ENCODE measurements at places on chromosomes 7 and 10. TPM values are rescaled to one million over a fixed set of nuclear protein-coding genes. Genes with fewer than 3 reads are reported as not detected.

Gene AUTS2
- 40.8 TPM for total RNA-seq

DNA sequence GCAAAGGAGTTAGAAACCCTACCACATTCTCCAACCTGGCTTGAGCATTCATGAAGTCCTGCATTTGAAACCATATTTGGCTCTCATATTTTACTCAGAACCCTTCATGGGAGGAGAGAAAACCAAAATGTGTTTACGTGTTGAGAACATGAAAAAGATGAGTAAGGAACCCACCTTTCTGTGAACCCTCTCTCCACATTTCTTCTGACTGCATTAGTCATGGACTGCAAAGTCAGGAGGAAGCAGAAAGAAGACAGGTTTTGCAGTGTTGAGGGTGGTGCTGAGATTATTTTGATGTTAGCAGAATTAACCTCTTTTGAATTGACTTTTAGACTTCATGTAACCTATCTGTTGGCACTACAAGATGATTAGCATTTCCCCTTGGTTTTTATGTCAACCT, 4.9 kb downstream of the IFIT1B start:
- no peak for DNase-seq

Gene SPDYE9
- total RNA-seq = not detected

Gene C10orf67
- not detected for total RNA-seq

Gene UROS
- total RNA-seq = 65.7 TPM

DNA sequence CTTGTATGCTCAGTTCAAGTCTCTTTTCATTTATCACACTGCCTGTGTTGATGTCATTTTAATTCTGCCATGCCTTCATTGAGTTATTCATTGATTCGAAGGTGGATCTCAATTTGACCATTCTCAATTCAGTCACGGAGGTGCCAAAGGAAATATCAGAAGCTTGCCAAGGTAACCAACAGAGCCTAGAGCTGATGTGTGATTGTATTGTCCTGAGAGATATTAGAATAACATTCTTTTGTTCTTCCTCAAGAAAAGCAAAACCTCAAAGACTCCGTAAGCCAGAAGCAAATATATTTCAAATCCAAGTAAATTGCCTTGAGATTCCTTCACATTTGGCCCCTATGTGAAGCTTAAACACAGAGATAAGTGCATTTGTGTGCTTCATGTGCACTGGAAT, 345.3 kb downstream of the CXCL12 start:
- no peak for DNase-seq

DNA sequence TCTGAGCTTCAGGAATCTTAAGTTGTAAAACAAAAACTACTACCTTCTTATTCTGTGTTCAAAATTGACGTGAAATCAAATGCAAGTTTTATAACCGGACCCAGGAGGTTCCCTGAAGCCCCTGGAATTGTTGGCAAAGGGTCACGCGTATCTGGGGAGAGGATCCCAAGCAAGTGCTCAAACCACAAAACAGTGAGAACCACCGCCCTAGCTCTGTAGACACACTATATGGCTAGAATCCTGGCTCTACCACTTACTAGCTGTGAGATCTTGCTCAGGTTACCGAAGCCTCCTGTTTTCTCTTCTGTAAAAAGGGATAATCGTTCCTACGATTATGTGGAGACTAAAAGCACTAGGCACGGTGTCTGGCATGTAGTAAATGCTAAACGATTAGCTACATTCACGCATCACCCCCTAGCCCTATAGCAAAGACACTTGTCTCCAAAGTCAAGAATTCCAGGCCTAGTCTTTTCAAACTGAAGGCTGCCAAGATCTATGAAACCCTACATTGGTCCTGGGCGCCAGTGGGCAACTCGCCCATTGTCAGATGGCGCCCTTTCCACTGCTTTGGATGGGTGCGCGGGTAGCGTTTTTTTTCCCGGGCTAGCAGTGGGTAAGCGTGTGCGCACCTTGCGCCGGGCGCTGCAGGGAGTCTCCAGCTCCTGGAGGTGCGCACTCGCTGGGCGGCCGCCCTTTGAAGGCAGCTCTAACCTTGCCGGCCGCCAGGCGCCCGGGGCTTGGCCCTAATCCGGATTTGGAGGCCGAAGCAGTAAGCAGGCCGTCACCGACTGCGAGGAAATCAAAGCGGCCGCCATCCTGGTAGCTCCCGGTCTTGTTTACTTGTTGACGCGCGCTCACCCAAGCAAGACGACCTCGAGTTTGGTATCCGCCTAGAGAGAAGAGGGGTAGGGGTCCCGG, 11.6 kb upstream of the NKX2-3 start:
- DNase-seq = no peak

GRCh38 chr10:119139464-119140067, 25.9 kb downstream of the SFXN4 start:
- peak; percentile 68 for DNase-seq

DNA sequence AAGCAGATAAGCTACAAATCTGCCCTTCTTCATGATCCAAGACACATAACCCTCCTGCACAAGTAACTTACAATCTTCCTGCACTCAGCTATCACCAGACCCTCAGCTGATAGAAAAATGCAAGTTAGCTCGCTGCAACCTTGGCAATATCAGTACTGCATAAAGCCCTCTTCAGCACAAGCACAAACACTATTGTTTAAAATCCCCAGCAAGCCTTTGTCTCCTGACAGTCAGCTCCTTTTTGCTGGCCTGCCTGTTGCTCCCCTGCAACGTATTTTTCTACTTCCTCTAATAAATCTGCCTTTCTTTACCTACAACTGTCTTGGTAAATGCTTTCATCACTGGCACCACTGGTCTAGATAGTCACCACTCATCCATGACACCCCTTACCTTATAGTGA, 59.8 kb downstream of the BAMBI start:
- no peak for DNase-seq

Gene PTPRN2
- 0.36 TPM for total RNA-seq

Gene PRPS1L1
- total RNA-seq = not detected

- DNase-seq = no peak
Measured at GRCh38 chr7:88226886-88227516, 7.2 kb upstream of the SRI start.

Gene NOS3
- not detected for total RNA-seq

Gene AZGP1
- total RNA-seq = not detected

DNA sequence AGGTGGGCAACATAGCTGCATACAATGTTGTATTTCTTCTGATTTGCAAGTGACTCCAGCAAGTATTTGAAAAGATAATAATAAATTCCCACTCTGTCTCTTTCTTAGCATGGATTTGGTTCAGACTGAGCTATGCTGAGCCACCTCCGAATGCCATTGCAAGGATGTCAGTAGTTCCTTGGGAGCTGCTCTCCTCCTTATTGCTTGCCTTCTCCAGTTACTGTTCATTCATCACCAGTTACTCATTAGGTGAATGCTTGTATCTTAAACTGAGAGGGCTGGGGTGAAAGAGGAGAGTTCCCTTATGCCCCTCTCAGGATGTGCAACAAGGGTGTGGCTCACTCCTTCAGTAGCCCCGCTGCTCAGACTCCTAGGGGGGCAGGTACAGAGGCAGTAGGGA, 78.4 kb upstream of the PRKAR2B start:
- DNase-seq = no peak

Gene CALHM2
- 1.3 TPM for total RNA-seq

- no peak for DNase-seq
Measured at GRCh38 chr7:24825381-24825794, 68.1 kb upstream of the GSDME start.

Gene C10orf62
- total RNA-seq = not detected

Gene SORCS1
- total RNA-seq = not detected

- DNase-seq = no peak
Measured at GRCh38 chr7:88339195-88339922, 32.7 kb upstream of the STEAP4 start.

DNA sequence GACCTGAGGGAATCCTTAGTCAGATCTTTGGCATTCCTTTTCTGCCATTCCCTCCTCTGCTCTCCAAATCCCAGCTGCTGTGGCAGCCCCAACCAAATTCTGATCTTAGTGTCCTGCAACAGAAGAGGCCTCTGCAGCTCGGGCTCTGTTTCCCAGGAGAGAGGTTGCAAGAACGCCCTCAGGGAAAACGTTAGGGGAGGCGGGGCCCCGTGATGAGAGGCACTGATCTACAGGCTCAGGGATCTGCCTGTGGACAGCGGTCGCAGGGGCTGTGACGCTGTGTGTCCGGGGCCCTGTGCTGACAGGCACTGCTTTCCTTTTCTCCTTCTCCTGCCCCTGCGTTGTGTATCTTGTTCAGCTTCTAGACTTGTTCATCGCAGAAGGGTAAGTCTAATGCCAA, 57.3 kb upstream of the DPYSL4 start:
- peak; percentile 74 for DNase-seq

DNA sequence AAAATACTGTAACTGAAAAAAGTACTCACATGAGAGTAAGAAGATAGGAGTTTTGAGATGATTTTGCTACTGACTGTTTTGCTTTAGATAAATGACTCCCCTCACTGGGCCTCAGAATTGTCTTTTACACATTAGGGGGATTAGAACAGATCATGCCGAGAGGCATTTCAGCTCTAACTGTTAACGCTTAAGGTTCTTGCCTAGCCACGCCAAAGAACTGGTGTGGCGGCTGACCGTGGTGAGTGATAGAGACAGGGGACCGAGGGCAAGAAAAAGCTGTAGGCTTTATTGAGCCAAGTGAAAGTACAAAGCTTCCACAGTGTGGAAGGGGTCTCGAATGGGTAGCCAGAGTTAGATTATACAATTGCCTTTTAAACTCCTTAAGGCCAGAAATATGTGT, 368.5 kb upstream of the MYO3A start:
- no peak for DNase-seq

DNA sequence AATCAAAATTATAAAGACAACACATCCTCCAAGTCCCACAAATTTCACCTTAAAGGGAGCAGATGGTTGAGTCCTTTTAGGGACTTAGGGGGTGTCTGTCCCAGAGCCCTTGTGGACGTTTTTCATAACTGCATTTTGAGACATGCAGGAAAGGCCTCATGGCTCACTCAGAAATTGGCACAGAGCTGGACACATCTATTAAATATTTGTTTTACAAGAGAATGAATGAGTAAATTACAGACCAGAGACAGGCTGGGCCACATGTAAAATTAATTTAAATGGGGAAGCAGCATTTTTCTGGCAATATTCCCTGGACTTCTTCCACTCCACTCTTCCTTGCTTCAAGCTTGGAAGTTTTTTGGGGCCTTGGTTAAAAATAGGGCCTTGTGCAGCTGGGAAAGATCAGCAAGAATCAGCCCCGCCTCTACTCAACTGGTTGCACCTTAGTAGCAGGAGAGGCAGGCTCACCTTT, 20.0 kb downstream of the LAMB1 start:
- no peak for DNase-seq

GRCh38 chr10:124231168-124232155, 138.1 kb upstream of the CHST15 start:
- DNase-seq = no peak

- DNase-seq = no peak
Measured at GRCh38 chr7:132871419-132871818, 210.5 kb downstream of the CHCHD3 start.

GRCh38 chr10:70403483-70404035, 386 bp upstream of the EIF4EBP2 start:
- no peak for DNase-seq

Gene PTF1A
- not detected for total RNA-seq

DNA sequence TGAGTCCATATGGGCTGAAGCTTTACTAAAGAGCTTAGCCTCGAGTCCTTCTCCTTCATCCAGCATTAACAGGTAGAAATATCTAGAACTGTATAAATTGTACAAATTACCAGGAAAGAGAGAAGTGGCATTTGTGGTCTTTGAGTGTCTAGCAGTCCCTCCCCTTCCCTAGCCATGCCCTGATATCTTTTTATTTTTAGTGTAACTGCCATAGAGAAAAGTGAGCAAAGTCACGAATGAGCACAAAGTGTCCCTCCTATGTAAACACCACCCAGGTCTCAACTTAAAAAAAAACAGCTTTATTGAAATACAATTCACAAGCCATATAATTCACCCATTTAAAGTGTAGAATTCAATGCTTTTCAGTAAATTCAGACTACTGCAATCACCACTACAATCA, 339.0 kb upstream of the ZMIZ1 start:
- DNase-seq = no peak

- no peak for DNase-seq
Measured at GRCh38 chr7:109901926-109902325, 1189.0 kb upstream of the LRRN3 start.

Gene C7orf33
- total RNA-seq = not detected

Gene MUC3A
- total RNA-seq = not detected

Gene METTL27
- 1.7 TPM for total RNA-seq

DNA sequence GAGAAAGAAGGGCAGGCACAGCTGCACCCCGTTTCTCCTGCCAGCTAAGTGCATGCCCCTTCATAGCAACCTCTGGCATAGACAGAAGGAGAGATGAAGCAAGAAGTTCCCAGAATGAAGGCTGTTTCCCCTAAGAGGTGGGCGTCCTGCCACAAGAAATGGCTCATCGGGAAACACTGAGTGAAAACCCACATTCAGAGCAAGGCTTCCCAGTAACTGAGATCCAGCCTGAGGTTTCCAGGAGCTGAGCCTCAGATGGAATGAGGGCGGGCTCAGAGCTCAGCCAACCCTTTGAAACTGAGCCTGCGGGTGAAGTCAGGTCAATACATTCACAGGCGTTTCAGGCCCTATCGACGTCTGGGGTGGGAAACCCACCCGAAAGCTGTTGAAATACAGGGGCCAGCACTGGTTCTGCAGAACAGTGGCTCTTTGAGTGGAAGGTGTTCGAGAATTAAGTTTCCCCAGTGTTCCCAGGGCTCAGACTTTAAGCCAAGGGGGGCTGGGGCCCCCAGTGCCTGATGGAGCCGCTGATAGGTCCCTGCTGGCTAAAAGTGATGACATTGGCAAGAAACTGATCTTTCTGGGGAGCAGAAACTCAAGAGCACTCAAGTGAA, 510.2 kb downstream of the RPS24 start:
- no peak for DNase-seq

DNA sequence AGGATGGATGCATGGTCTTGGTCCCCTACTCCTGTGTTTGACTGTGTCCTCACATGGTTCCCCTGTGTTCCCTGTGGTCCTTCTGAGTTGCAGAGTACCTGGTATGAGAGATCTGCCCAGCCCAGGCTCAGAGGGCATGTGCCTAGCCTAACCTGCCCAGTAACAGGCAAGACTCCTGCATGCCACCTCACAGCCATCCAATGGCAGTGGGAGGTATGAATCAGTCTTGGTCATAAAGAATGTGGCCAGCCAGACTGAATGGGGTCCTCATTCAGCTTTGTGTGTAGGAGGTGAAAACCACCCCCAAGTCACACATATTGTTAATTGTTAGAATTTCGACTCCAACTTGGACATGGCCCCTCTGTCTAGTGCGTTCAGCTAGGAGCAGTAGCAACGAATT, 17.2 kb upstream of the GPR158 start:
- no peak for DNase-seq

DNA sequence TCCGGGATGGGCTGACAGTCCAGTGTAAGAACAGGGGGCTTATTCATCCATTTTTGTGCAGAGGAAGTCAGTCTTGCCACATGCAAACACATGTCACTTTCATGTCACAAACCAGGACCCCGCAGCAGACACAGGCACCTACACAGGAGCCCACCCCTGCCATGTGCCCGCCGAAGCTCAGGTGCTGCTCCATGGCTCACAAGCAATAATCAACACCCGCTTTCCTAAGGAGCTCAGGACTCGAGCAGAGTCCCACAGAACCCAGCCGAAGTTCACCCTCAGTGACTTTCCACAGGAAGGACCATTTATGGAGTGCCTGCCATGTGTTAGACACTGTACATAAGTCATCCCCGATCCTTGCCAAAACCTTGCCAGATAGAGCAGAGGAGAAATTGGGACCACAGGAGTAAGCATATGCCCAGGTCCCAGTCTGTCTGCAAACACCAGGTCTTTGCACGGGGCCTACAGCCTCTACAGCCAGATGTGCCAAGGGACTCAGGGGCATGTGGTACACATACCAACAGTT, 99.4 kb downstream of the EBF3 start:
- no peak for DNase-seq

Gene SEMA3E
- 5.1 TPM for total RNA-seq

Gene AQP1
- total RNA-seq = 18.0 TPM

- DNase-seq = peak; percentile 48
Measured at GRCh38 chr7:157019718-157020451, 9.4 kb upstream of the MNX1 start.

Data from chondrocyte (in vitro differentiated cells).